Lower leg skin (tissue), 4 donors: ENCODE measurements at places on chromosomes 1 and 21.

- DNase-seq, result no peak
Observed at GRCh38 chr21:18298228-18298627, 53.6 kb downstream of the CHODL start.

GRCh38 chr1:188888386-188888785 is 1589.3 kb downstream of the BRINP3 start:
- no peak for DNase-seq

- no peak for DNase-seq
Observed at GRCh38 chr1:183051546-183051945, 28.3 kb downstream of the LAMC1 start.

GRCh38 chr1:185017338-185017737 is 28.0 kb upstream of the RNF2 start:
- no peak for DNase-seq

DNA sequence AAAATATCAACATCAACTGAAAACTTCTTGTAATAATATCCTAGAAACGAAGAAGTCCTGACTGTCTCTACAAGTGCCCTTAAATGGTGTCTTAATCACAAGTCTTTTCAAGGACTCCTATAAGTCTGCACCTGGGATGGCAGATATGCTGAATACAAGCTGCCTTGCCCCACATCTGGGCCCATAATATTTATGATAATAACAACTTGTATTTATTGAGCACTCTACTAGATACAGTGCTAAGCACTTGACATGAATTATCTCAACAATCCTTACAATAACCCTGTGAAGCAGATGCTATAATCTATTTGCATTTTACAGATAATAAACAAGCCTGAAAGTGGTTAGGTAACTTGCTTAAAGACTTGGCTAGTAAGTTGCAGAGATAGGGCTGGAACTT is 78.0 kb upstream of the ZNF648 start:
- no peak for DNase-seq

DNA sequence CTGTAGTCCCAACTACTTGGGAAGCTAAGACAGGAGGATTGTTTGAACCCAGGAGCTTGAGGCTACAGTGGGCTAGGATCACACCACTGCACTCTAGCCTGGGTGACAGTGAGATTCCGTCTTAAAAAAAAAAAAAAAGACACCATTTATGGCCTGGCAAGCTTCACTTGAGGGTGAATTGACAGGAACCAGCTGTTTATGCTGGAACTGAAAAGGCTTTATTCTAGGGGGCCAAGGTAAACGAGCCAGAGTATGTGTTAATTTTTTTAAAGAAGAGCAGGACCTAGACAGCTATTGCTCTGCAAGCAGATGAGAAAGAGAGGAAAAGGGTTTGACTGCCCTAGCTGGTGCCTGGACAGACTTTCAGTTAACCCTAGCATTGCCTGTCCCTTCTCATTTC is 37.0 kb downstream of the S100A6 start:
- no peak for DNase-seq

- DNase-seq, result no peak
Observed at GRCh38 chr1:63486629-63487028, 36.4 kb downstream of the ITGB3BP start.

DNA sequence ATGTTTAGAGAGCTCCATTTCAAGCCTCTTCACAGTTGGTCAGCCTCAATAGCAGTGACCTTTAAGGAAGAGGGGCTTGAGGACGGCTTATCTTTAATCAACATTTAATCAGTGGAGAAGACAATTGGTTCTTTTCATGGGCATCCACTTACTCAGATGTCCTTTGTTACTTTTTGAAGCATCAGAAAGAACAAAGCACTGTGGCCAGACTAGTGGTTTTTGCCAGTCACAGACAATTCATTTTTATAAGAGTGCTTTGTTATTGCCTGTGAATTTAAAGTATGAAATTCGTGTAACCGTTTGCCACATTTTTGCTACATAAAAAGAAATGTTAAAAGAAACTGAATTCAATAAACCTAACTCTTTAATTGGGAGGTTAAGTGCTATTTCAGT is 222.8 kb downstream of the TPR start:
- DNase-seq, result no peak

DNA sequence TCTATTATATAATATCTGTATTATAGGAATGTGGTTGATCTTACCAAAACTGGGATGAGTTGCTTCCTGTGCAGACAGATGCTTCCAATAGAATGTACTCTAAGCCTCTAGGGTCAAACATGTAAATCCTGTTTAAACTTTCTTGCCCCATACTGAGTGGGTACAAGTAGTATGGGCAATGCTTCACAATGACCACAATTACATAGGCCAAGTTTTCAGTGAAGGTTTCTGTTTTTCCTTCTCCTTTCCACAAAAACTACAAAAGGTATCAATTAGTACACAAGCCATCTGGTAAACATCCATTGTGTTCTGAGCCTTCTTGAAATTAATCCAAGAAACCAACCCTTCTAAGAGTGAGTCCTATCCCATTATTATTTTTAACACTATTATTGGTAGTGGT is 16.8 kb downstream of the OTUD7B start:
- no peak for DNase-seq

GRCh38 chr1:24551960-24552571 is 3.8 kb upstream of the NCMAP start:
- DNase-seq, result peak; percentile 82

- no peak for DNase-seq
Observed at GRCh38 chr1:11355559-11356475, 82.8 kb downstream of the UBIAD1 start.

- DNase-seq, result no peak
Observed at GRCh38 chr1:67169496-67169895, 3.2 kb downstream of the IL23R start.

DNA sequence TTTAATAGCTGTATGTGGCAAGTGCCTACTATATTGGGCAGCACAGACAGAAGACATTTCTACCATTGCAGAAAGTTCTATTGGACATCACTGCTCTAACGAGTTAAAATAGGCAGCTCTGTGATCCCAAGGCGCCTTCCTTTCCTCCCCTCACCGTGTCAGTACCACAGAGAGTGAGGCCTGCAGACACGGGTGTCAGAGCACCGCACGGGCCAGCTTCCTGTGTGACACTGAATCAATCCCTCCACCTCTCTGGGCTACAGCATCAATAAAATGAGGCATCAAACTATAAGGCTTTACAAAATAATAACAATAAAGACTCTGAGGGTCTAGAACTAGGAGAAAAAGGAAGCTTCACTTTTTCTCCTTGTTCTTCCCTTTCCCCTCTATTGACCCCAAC is 246.7 kb downstream of the FOXD2 start:
- no peak for DNase-seq

DNA sequence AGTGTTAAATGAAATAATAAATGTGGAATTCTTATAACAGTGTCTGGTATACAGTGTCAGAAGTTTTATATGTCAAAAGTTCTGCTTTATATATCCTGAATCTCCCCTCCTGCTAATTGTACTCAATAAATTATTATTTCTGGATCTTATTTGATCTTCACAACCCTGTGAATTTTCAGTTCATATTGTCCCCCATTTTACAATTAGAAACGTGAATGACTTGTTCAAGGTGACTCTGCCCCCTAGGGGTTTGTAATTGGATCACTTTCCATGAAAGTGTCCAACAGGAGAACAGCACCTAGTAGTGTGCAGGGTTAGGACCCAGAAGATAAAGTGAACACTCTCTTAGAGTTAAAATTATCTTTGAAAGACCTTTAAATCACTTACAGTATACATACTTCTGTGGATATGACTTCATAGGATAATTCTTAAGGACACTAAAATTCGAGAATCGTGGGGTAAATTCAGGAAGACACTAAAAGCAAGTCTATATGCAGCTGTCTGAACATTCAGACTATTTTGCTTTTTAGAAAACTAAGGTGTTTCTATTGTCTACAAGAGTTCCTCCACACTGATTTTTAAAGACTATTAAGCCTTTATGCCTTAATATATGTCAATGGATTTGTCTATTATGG is 4.5 kb upstream of the DDR2 start:
- no peak for DNase-seq

- no peak for DNase-seq
Observed at GRCh38 chr1:66012106-66012784, 219.6 kb downstream of the PDE4B start.

DNA sequence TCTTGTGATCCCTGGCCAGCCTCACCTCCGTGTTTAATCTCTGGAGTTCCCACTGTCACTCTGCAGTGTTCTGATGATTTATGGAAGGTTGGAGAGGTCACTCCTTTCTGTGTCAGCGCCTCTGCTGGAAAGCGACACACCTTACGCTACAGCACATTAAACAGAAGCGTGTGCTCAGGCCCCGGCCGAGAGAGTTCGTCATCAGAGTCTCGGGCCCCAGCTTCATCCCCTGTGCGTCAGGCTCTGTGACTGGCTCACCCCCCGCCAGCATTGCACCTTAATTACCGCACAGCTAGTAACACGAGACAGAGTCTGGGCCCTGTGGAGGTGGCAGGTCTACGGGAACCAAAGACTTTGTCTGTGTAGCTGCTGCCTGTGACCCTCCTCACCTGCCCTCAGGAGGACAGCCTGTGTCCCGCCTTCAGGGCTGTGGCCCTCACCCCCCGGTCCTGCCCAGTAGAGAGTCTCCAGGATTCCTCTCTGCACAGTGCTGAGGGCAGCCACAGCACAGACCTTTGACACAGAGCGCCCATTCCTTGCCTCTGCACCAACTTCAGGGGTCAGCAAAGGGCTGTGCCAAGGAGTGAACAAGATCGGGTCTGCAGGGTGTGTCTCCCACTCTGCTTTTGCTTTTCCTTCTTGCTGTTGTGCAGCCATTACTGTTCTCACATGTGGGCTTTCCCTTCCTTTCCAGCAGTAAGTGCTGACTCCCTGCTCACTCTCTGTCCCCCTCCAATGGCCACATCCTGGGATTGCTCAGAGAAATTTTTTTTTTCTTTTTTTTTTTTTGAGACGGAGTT is 157.6 kb downstream of the PGBD5 start:
- DNase-seq, result no peak

GRCh38 chr1:66729119-66729518 is 23.1 kb upstream of the DYNLT5 start:
- DNase-seq, result no peak

- DNase-seq, result no peak
Observed at GRCh38 chr1:111378791-111379190, 48.7 kb downstream of the OVGP1 start.

GRCh38 chr1:89844241-89844807 is 23.5 kb downstream of the LRRC8D start:
- DNase-seq, result no peak

- DNase-seq, result peak; percentile 70
Observed at GRCh38 chr1:156445789-156446263, 54.7 kb downstream of the MEF2D start.

- DNase-seq, result no peak
Observed at GRCh38 chr1:62906428-62906886, 122.5 kb downstream of the ATG4C start.

DNA sequence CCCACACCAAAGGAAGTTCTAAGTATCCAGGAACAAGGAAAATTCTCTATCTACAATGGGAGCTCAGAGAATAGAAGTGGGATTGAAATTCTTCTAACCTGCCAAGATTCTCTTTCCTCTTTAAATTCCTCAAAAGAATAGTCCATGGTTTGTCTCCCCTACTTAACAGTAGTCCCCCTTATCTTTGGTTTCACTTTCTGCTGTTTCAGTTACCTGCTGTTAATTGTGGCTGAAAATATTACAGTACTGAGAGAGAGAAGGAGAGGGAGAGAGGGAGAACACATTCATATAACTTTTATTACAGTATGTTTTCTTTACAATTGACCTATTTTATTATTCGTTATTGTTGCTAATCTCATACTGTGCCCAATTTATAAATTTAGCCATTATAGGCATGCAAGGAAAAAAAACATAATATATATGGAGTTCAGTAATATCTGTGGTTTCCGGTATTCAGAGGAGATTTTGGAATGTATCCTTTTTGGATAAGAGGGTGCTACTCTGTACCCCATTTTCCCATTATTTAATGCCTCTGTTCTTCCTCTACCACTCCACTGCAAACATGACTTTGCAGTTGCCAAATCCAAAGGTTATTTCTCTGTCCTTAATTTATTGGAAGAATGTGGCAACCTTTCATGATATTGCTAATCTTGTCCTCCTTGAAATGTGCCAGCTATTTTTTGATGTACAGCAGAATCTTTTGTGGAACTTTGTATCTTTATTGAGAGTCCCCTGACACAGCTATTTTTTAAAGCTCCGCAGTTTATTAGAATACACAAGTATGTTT is 68.0 kb downstream of the USP25 start:
- DNase-seq, result no peak

DNA sequence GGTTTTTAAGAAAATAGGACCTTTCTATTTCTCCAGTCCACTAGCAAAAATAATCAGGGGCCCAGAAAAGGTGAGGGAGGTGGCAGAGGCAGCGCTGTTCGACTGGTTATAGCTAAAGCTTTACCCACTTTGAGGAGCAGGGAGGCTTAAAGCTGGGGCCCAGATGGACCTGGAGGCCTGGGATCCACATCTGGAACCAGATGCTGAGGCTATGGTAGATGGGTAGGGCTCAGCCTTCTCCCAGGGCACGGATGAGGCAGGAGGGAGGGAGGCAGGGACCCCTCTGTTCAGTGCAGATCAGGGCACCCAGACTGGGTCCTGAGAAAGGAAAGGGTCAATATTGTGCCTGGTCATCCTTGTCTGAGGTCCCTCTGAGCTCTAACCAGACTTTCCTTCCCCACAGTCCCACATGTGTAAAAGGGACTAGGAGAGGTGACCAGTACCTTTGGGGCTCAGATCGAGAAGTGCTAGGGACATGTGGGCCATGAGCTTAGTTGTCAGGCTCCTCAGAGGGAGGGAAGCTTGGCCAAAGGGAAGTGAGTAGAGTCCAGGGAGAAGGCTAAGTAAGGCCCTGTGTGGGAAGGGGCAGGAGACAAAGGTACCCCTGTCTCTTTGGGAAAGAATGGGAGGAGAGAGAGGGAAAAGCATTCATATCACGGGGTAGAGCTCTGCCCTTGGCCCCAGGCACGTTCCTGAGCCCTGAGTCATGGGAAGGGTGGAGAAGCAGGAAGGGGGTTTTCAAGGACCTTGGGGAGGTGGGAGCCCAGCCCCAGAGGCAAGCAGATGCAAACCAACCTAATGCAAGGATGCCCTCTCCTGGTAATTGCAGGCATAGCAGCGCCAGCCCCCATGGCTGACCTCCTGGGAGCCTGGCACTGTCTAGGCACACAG is 15.4 kb downstream of the LMNA start:
- peak; percentile 97 for DNase-seq

DNA sequence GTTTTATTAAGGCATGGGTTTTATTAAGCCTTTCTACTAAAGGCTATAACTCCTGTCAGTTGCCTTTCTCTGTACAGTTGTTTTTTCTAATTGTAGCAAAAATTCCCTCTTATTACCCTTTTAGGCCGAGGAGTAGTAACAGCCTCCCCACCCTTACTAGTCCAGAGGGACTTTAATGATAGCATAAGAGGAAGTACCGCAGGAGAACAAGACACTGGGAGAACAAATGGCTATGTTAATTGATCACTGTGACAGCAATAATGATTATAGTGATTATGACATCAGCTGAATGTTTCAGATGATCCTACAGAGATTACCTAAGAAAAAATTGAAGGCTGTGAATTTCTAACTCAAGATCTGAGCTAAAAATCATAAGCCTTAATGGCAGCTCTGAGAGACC is 383.0 kb upstream of the PTBP2 start:
- no peak for DNase-seq

DNA sequence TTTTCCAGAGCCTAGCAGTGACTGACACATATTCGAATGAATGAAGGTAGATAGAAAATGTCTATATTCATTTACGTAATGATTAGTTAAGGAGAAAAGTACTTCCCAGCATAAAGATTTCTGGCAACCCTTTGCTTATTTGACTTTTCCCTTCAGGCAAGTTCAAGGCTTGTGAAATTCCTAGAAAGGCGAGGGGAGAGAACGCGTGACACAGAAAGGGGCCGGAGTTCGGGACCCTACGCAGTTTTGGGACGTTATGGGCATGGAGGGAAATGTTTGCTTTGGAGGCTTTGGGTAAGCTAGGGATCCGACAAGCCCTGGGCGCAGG is 472 bp upstream of the USP25 start:
- no peak for DNase-seq
